ENCODE measurements at places on chromosomes 3 and 15.

DNA sequence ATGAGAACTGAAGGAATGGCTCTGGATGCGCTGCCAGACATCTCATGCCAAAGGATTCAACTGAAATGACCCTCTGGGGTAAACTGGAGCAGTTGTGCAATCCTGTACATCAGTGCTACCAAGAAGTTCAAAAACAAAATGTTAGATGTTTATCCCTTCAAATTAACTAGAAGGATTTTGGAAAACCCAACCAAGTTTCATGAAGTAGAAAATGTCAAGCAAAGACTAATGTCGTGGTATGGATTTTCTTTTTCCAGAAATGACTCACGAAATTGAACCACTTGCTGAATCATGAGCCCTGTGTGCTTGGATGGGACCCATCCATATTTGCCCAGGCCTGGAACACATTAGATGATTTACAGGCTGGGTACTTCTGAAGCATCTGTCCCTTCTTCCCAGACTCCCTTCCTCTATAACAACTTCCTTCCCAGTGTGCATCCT is 101.6 kb downstream of the LRTM1 start:
- peak; percentile 35 for DNase-seq

DNA sequence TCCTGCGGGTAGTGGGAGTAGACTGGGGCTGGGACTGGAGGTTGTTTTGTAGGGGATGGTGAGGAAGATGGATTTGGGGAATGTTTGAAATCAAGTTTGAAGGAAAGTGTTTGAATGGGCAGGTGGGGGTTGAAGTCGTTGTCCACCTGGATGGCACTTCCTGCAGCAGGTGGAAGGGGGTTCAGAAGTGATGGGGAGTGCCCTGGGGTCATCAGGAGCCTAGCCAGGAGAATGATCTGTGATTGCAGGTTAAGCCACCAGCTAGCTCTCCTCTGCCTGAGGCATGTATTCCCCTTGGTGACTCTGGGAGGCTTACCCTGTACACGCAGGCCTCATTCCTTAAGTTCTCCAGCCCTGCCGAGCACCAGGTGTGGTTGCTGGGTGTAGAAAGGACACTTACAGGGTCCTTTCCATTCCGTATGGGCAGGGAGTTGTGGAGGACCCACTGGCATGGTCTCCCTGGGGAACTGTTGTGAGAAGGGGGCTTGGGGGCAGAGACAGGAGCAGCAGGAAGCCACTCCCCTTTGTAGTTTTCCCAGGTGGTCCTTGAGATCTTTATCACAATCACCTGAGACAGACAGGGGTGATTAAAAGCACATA is 19.9 kb upstream of the EXOG start:
- DNase-seq = no peak

- DNase-seq = peak; percentile 76
Observed at GRCh38 chr3:45055411-45056143, 29.5 kb downstream of the CLEC3B start.

DNA sequence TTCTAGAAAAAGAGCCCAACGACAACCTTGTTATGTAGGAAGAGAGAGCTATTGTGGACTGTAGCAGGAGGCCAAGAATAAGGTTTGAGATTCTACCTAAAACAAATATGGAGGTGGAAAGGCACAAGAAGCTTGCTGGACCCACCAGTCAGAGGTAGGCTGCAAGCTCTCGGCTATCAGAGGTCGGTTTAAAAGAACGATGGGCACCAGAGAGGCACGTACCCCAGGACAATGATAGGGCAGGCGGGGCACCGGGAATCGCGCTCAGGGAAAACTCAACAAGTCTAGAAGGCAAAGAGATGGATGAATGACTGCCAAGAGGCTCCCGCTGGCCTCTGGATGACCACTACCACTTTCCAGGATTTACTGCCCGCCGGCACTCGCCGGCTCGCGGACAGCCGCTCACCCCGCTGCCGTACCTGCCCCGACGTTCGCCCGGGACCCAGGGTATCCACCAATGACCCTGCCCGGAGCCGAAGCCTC is 1.1 kb downstream of the HDGFL3 start:
- peak; percentile 9 for DNase-seq

DNA sequence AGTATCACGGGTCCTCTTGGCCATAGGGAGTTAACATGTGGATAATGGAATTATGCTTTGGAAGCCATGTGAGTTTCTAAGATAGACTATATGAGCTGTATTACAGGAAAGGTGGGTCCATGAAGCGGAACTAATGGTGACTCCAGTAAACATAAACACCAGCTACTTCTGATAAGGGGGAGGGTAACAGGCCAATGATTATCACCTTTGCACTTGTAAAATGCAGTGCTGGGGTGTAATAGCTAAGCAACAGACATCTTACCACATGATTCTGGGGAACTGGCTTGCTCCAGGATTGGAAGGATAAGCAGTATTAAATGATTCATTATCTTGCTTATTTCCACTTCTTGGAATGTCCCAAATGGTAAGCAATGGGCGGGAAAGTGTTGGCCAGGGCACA is 61.4 kb upstream of the CD47 start:
- DNase-seq = no peak

DNA sequence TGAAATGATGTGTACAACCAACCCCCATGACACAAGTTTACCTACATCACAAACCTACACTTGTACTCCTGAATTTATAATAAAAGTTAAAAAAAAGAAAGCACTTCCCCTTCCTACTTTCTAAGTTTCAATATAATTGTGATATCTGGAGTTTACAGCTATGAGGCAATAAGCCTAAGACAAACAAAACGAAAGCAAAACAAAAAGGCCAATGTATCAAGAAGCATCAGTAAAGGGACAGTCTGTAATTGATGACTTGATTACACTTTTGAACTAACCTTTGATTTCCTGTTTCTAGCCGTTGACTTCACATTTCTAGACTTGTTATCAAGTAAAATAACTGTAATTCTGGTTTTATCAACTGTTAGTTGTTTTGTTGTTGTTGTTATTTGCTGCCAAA is 187.5 kb upstream of the CNTN3 start:
- no peak for DNase-seq

DNA sequence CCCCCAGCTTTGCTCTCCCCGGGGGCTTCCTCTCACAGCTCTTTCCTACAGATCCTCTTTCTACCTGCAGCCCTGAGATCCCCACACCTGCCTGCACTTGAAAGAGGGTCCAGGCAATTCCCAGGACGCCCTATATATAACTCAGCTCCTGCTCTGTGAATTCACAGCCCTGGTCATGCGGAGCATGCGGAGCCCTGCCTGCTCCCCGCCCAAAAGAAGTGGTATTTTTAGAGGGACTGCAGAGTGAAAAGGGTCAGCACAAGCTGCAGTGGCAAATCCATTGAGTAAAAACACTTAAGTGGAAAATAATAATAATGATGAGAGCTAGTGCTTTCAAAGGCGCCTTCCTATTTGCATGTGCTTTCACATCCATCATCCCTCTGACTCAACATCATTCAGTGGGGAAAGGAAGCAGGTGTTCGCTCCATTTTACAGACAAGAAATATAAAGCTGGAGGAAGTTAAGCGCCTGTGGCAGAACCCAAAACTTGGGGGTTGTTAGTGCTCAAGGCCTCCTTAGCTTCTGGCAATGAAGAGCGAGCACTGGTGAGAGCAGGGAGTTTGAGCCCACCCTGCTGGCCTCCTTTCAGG is 76.3 kb upstream of the LIPC start:
- DNase-seq = no peak

GRCh38 chr15:36831125-36831903 is 251.9 kb downstream of the CDIN1 start:
- DNase-seq = peak; percentile 32

DNA sequence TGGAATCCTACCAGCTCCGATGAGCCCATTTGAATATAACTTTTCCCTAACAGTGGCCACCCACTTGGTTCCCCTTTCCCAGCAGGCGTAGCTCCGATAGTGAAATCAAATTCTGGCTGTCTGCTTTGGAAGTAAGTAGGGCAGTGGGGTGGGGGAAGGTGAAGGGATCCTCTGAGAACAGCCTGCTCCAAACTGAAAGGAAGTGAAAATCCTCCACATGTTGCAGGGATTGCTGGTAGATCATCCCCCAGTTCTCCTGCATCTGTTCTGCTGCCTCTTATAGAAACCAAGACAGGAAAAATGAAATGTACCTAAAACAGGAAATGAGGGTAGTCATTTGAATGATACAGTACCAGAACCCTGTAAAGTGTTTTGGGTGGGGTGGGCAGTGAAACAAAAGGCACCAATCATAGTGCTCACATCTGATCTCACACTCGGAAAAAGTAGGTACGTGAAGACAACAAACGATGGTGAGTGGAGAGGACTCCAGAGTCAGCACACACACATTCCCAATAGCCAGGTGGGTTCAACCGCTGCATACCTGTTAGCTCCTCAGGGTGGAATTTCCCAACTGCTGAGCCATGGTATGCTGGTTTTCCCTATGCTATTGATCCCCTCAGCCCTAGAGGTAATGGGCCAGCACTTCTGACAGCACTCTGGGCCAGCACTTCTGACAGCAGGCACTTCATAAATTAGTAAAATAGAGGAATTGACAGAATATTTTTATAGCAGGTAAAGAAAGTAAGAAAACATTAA is 304.9 kb upstream of the ADAMTS9 start:
- no peak for DNase-seq

DNA sequence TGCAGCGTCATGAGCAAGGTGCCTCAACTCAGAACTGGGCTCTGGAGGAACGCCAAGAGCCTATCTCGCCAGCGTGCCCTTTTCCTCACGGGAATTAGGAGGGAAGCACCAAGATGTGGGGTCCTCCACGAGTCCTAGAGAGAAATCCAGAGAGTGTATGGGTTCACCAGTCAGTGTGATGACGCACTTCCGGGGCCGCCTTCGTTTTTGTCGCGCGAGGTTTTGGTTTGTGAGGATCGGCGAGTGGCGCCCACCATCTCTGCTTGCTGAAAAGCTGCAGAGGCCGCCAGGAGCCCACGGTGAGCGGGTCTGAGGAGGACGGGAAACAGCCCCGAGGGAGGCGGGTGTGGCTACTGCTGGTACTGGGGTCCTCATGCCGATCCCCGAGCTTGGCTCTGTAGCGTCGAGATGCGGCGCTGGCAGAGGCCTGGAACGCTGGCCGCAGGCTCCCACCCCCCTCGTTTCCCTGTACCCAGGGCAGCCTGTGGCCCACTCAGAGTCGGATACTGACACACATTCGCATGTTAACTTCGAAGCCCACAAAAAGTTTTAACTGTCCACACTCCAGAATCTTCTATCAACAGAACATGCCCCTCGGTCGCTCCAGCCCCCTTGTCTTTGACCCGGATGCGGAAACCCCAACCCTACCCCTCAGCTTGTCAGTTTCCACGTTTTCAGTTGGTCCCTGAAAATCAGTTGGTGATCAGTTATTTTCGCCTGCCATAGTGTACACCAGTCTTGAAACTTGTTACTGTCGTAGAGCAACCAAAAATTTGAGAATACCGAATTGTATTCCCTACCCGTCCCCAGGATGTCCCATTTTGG is 30.4 kb downstream of the ZNF662 start:
- DNase-seq = no peak

DNA sequence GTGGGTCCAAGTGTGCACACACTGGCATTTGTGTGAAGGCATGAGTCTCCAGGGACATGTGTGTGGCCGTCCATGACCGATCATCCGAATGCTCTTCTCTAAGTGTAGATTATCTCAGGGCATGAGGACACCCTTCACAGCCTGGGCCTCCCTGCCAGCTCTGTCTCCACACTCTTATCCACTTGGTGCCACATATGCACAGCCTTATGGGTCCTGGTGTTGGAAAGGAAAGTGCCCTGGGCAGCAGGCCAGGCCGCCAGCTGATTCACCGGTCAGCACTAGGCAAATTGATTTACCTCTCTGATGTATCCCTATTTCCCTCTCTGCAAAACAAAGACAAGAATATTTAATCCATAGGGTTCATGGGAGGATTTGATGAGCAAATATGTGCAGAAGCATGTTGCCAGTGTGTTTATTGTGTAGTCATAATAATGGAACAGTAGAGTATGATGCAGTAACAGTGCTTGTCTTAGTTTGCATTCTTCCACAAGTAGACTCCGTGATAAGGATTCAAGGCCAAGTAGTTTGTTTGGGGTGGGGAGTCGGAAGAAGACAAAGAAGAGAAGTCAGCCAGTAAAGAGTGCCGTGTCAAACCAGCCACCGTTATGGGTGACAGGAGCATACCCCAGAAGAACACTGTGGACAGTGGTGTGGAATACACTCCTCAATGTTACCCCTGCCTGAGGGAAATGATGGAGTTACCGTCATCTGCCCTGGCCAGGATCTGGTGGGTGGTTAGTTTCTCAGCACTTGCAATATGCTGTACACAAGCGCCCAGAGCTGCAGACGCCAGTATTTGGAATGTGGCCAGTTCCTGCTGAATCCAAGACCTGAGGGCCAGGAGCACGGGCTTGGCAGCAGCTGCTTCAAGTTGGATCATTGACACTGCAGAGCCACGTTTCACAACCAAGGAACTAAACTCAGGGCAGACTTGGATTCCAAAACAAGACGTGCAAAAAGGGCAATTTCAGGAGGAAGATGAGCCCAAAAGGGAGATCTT is 85.1 kb downstream of the MTHFS start:
- no peak for DNase-seq

DNA sequence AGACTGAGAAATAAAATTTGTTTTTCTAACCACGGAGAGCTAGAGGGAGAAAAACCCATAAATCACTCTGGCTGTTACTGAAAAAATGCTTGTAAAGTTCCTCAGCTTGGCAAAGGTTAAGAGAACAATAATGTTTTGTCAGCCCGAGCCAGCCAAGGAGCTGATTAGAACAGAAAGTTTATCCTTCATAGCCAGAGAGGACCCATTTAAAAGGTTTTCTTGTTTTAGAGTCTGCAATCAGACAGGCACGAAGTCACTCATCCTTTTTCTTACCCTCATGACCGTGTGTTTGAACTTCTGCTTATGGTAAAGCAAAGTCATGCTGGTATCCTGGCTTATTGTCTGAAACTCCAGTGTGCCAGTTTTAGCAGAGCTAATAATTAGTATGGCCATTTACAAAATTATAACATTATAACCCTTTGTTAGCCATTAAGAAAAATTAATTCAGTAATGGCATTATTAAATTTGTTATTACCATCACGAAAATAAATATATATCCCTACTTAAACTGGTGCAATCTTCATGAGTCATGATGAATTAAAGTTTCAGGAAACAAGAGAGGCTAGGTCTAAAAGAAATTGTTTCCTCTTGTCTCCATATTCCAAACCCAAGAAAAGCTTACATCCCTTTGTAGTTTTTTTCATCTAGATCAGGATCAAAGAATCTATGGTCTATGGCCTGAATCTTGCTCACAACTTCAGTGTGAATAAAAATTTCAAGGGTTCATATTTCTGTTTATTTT is 13.5 kb upstream of the STXBP5L start:
- DNase-seq = peak; percentile 92

- no peak for DNase-seq
Observed at GRCh38 chr3:52236424-52236886, 2.5 kb downstream of the TWF2 start.

- DNase-seq = no peak
Observed at GRCh38 chr3:62242831-62243509, 130.4 kb downstream of the FEZF2 start.

All from A172 (cell line).